Ovary (tissue), 10 donors: ENCODE measurements at places on chromosomes 11 and 22. TPM values are rescaled to one million over a fixed set of nuclear protein-coding genes. Genes with fewer than 3 reads are reported as not detected.

GRCh38 chr22:22810471-22810870 is 77.1 kb upstream of the IGLL5 start:
- DNase-seq = no peak

DNA sequence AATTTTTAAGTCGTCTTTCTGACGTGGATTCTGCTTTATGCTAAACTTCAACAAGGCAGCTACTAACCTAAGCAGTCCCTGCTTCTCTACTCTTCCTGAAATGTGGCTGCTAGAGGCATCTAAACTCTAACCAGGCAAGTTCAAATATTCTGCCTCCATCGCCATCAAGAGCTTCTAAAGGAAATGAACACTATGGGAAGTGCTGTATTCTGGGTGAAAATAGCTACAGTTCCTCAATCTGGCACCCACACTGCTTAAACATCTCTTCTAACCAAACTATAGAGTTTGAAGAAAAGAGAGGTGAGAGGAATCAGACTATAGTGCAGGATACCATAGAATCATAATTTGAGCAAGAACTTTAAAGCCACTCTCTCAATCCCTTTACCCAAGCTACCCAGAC is 6.3 kb downstream of the NRIP3 start:
- DNase-seq = no peak

DNA sequence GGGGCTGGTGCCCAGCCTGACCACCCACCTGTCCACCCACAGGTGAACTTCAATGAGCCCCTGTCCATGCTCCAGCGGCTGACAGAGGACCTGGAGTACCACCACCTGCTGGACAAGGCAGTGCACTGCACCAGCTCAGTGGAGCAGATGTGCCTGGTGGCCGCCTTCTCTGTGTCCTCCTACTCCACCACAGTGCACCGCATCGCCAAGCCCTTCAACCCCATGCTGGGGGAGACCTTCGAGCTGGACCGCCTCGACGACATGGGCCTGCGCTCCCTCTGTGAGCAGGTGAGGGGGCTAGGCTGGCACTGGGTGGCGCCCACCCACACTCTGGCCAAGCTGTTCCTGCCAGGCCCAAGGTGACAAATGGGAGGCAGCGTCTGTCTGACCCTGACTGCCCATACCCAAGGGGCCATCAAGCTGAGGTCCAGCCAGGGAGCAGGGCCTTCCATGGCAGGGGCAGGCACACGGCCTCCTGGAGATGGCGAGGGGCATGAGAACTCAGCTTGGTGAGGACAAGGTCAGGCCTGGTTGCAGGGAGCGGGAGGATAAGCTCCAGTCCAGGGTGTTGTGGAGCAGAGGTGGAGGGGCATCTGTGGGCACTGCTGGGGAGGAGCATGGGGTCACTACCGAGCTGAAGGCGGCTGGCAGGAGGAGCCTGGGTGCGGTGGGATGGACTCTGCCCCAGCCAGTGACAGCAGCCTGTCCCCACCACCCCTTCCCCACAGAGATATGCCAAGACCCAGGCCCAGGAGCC is 77.7 kb downstream of the MORC2 start:
- no peak for DNase-seq

DNA sequence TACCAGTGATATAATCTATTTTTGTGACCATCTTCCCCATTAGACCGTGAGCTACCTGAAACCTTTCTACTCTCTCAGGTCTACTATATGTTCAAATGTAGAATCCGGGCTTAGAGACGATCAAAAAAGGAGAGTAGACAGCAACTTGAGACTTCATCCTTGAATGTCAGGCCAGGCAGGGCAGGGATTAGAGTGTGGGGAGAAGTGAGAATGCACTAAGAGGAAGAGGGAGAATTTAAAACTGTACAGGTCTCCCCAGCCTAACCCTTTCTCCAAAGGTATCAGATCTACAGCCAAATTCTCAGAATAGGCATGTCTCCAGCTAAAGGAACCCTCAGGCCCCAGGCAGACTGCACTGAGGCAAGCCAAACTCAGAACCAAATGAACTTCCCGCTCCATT is 935 bp downstream of the LAMTOR1 start:
- no peak for DNase-seq

GRCh38 chr22:37822079-37822833 is 926 bp upstream of the GALR3 start:
- no peak for DNase-seq

- DNase-seq = no peak
Measured at GRCh38 chr11:96114178-96115064, 190.5 kb upstream of the MTMR2 start.

RAB30 gene
- 6.8 TPM for polyA plus RNA-seq

GAL3ST3 gene
- polyA plus RNA-seq = 0.08 TPM

UBQLN3 gene
- not detected for polyA plus RNA-seq

TRIM6 gene
- polyA plus RNA-seq = 2.6 TPM
